ENCODE measurements at places on chromosomes 1 and 21.

GRCh38 chr21:23162198-23162946, 2164.2 kb downstream of the NCAM2 start:
- no peak for DNase-seq

- DNase-seq: no peak
Observed at GRCh38 chr1:97651250-97651649, 269.6 kb downstream of the DPYD start.

DNA sequence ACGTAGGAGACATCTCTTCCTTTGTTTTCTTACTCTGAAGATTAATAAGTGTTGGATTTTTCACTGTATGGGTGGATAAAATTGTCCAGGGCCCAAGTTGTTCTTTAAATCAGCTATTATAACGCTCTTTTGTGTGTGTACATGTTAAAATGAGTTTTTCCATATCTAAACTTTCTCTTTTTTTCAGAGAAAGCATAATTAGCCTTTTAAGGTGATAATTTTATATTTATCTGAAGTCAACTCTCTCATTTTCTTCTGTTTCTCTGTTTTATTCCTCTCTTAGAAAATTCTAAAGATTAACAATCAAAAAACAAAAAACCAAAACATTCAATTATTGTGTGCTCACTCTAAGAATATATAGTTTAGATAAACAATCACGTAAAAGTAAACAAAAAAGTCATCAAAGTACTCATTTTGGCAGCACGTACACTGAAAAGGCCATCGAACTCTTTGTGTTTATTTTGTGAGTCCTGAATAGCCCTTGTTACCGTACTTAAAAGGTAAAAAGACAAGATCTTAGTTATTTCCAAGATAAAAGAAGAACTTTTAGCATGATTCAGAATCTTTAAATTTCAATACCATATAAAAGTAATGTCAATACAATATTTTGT, 7.2 kb upstream of the CDC73 start:
- DNase-seq: no peak

GRCh38 chr1:181603735-181604410, 120.6 kb downstream of the CACNA1E start:
- no peak for DNase-seq

DNA sequence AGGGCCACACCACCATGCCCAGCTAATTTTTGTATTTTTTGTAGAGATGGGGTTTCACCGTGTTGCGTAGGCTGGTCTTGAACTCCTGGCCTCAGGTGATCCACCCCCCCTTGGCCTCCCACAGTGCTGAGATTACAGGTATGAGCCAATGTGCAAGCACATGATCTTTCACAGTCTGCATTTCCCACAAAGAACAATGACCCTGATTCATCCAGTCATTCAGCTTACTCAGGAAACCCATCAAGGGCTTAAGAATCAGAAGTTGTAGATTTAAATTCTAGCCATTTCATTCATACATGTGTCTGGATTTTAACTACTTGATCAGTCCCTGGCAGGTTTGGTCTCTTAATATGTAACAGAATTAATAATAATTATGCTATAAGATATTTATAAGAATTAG, 2065.7 kb downstream of the MRPL39 start:
- DNase-seq: no peak

GRCh38 chr1:235888119-235888643, 21.5 kb upstream of the LYST start:
- DNase-seq: no peak

DNA sequence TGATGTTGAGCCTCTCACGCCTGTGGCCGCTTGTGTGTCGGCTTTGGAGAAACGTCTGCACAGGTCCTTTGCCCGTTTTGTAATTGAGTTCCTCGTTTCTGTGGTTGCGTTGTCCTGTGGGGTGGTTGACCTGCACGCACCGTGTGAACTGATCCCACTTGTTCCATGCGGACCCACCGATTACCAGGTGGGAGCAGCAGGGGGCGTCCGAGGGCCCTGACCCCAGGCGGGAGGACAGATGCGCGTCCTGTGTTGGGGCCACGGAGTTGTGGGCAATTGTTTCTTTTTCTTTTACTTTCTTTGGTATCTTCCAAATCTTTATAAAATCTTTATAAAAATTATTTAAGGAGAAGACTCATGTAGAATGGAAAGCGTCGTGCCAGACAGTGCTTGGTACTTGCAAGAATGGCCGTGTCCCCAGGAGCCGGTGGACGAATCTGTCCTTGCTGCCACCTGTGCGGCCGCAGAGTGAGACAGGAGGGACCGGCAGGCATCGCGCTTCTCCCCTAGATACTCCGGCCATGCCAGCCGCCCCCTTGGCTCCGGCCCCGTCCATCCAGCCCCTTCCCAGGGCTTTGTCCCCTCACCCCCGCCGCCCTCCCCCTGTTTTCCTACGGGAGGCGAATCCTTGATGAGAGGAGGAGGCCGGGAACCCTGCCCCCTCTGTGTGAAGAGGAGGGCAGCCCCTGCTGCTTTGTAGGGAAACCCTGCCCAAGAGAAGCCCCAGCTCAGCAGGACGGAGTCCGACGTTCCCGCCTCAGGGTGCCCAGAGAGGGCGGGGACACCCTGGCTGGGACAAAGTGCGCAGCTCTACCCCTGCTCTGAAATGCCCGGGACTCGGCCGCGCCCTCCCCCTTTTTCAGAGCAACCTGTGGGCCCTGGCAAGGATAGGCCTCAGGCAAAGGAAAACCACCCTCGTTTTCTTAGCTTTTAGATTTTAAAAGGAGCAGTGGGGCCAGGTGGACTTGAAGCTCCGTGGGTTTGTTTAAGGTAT, 41.7 kb downstream of the PRKCZ start:
- DNase-seq: peak; percentile 24

GRCh38 chr1:114623364-114623763, 41.9 kb upstream of the BCAS2 start:
- DNase-seq: no peak

DNA sequence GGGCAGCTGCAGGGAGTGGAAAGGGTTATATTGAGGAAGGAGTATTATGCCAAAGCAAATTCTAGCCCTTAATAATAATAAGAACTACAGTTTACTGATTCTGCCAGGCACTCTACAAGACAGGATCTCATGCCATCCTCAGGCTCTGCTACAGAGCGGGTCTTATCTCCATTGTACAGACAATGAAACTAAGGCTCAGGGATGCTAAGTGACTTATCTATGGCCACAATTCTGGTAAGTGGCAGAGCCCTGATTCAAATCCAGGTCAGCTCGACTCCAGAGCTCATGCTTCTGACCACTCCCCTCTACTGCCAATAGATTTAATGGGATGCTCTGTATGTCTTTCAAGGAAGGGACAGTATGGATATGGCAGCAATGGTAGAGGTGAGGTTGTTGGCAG, 146.1 kb upstream of the CD34 start:
- no peak for DNase-seq

GRCh38 chr1:150760013-150760412, 5.6 kb downstream of the CTSS start:
- DNase-seq: no peak

DNA sequence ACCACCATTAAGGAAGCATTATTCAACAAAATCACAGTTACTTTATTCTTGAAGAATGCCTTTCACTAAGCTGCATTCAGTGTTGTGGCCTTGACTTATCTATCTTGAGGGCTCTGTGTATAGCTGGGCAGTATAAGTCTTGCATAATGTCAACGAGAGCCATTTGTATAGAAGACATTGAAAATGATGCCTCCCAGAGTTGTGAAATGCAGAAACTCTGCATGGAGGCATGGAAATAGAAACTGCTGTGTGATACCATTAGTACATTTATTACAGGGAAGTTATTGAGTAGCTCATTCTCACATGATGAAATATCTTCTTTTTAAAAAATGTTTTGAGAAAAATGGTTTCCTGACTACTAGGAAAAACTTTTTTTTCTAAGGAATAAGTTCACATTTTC, 111.4 kb upstream of the SNX7 start:
- no peak for DNase-seq

- DNase-seq: no peak
Observed at GRCh38 chr1:57132993-57133622, 167.3 kb upstream of the C8B start.

DNA sequence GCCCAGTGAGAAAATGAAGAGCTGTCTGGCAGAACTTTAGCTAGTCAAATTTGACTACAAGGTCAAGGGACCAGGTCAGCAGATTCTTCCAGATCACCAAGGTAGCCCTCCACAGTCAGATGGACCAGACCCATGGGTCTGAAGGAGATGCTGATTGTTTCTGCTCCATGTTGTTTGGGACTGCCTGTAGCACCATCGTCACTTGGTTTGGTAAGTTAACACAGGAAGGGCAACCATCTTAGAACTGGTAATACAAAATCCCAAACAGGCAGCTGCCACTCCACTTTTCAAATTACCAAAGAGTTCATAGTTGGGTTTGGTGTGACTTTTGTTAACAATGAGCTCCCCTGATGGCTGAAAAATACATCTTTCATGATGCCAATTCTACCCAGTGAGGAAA, 9.0 kb downstream of the ITPKB start:
- DNase-seq: no peak

DNA sequence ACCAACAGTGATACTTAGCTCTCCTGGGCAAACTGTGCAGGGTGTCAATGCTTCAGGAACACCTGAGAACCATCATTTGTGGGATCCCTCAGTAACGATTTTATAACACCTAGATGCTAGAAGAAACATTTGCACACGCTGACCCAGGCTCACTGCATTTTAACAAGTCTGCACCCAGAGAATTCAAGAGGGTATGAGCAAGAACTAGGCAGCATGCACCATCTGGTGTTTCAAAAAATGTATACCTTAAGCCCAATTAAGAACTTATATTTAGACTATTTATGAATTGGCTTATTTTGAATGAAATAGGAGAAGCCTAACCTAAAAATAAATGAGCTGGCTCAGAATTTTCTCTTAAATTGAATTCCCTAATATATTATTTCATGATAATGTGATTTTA, 400.5 kb downstream of the GPATCH2 start:
- no peak for DNase-seq

GRCh38 chr1:35564037-35564883, 6.7 kb downstream of the NCDN start:
- peak; percentile 46 for DNase-seq

GRCh38 chr1:215081661-215082531, 641 bp upstream of the KCNK2 start:
- DNase-seq: no peak

DNA sequence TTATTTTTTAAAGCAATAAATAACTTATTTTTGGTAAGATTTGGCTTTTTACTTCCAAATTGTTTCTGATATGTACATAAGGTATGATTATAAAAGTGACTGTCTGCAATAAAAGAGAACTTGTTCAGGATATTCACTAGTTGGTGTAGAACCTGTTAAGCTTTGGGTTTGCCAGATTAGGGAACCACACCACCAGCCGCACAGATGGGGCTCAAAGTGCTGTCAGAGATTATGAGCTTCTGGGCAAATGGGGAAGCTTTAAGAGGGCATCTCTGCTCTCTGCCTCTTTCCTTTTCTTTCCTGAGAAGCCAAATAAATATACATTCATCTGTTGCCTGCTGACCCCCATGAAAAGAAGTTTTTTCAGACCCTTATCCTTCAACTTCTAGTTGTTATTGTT, 25.4 kb downstream of the IVNS1ABP start:
- no peak for DNase-seq

- DNase-seq: no peak
Observed at GRCh38 chr21:41741253-41742072, 25.4 kb downstream of the RIPK4 start.

DNA sequence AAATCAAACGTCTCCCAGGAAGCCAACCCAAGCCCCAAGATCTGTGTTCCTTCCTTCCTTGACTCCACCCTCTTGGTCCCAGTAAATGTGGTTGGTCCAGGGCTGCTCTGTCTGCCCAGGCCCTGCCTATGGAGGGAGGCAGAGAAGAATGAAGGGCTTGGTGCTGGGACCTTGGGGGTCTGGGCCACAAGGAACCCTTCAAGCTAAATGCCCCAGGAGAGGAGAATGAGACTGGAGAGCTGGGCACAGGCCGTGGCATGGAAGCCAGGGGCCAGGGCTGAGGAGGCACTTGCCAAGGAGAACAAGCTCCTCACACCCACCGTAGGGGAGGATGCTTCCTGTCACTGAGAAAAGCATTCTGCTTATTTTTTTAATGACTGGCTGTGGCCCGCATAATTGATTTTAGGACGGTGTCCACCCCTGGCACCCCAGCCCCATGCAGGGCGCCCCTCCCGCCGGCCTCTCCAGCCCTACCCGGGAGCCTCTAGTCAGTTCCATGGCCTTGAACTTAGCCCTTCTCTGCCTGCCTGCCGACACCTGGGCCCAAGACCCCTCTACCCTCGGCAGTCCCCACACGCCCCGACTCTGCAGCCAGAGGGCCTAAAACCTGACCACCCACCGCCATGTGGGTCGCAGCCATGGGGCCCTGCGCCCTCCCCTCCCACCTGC, 889 bp downstream of the CLEC20A start:
- no peak for DNase-seq

DNA sequence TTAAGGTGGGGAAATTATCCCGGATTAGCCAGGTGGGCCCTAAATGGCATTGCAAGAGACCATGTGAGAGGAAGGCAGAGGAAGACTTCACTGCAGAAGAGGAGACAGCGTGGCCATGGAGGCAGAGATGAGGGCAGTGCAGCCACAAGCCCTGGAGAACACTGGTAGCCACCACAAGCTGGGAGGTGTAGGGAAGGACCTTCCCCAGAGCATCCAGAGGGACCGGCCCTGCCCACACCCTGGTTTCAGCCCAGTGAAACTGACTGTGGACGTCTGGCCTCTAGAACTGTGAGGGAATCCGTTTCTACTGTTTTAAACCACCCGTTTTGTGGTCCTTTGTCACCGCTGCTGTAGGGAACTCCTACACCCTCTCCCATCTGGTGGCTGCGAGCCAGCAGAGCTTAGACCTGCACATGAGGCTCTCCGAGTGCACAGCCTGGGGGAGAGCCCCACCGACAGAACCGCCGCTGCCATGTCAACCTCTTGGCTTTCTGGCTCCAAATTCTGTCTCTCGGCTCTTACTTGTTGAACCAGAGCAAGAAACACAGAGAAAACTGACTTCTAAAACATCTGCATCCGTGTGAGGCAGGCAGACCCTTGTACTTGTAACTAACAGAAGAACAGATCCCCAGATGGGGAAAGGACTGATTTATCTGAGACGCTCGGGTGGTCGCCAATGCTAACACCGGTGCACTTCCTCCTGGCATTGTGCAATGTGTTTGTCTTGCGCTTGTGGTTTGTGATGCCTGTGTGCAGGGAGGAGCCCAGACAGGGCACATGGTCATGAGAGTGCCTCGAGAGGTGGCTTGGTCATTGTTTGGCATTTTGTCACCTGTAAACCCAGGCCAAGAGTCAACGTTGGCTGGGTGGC, 90.8 kb upstream of the TMPRSS2 start:
- DNase-seq: no peak

DNA sequence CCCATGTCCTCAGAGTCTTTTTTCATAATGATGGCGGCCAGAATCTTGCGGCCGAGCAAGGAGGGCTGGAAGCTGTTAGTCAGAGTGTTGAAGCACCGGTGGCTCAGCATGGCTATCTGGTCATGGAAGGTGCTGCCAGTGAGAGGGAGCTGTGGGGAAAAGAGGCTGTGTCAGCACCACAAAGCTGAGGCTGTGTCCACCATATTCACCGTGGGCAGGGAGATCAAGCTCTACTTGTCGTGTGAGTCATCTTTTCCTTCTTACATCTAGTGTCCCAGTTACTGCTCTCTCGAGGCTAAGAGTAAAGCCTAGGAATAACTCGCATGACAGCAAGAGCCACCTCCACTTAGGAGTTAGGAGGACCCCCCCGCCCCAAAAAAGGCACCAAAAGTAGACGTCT, 18.2 kb downstream of the ADAR start:
- no peak for DNase-seq

GRCh38 chr1:100717218-100717617, 2.3 kb upstream of the VCAM1 start:
- DNase-seq: no peak

- no peak for DNase-seq
Observed at GRCh38 chr1:246200225-246200624, 306.9 kb downstream of the SMYD3 start.

All from C1 segment of cervical spinal cord (tissue), 14 donors.